ENCODE measurements at places on chromosomes 1 and 21. TPM values are rescaled to one million over a fixed set of nuclear protein-coding genes. Genes with fewer than 3 reads are reported as not detected.

GBP5 gene
- total RNA-seq = not detected

HTR6 gene
- not detected for total RNA-seq

TNFSF4 gene
- total RNA-seq = 0.23 TPM

CALML6 gene
- 2.1 TPM for total RNA-seq

ORC1 gene
- total RNA-seq = 17.6 TPM

- no peak overlapping the region for H3K27ac ChIP-seq
- DNase-seq = no peak
- no peaks in the 10 kb centered on the region for H3K27me3 ChIP-seq
- H3K36me3 ChIP-seq = no peaks in the 10 kb centered on the region
Observed at GRCh38 chr21:23471877-23472276, 2135.4 kb downstream of the MRPL39 start.

- H3K4me3 ChIP-seq = no peak overlapping the region
- no peak for DNase-seq
- no peaks in the 10 kb centered on the region for H3K27me3 ChIP-seq
- H3K27ac ChIP-seq = no peak overlapping the region
- H3K36me3 ChIP-seq = no peaks in the 10 kb centered on the region
- H3K4me1 ChIP-seq = peaks cover 27% of the 10 kb centered on the region
Observed at GRCh38 chr1:26690576-26691031, 5.2 kb upstream of the ARID1A start.

DNA sequence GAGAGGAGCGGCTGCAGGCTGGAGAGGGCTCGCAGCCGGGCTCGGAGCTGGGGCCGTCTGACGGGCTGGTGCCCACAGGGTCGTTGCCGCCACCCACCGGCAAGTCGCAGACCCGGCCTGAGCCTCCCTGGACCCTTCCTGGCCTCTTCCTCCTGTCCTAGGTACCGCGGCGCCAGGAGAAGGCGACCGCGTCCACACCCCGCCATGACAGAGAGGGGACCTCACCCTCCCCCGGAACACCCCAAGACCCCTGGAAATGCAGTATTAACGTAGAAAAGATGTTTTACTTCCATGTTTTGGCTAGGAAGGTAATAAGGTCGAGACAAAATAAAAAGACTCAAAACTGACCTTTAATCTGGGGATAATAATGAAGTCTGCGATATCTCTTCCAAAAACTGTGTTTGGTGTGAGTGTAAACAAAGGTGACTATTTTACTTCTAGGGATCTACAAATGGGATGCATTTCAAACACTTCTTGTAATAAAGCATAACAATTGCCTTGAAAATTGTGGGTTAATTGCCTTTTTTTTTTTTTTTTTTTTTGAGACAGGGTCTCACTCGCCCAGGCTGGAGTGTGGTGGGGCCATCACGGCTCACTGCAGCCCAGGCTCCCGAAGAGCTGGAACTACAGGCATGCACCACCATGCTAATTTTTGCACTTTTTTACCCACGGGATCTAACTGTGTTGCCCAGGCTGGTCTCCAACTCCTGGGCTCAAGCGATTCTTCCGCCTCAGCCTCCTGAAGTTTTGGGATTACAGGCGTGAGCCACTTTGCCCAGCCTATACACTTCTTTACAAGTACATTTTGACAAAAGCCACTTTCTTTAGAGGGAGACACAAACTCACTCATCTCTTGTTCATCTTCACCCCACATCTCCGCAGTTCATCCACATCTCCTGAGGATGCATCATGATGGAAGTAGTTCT lies 838 bp upstream of the RSRP1 start:
- peaks cover 23% of the 10 kb centered on the region for H3K36me3 ChIP-seq
- peaks cover 13% of the 10 kb centered on the region for H3K4me1 ChIP-seq
- peak overlapping the region; percentile 73 for H3K4me3 ChIP-seq

DNA sequence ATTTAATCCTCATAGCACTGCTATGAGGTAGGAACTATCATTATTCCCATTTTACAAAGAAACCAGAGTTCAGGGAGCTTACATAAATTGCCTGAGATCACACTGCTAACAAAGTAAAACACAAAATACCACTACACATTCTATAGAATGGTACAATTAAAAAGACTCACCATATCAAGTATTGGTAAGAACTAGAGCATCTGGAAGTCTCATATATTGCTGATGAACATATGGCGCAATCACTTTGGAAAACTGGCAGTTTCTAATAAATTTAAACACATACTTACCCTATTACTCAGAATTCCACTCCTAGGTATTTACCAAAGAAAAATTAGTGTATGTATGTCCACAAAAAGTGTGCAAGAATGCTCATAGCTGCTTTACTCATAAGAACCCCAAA lies 261.5 kb downstream of the RRAGC start:
- no peaks in the 10 kb centered on the region for H3K36me3 ChIP-seq
- peaks cover 76% of the 10 kb centered on the region for H3K27me3 ChIP-seq
- DNase-seq = no peak
- H3K4me1 ChIP-seq = no peaks in the 10 kb centered on the region

GRCh38 chr1:154697710-154698109 lies 89.7 kb upstream of the ADAR start:
- H3K4me3 ChIP-seq = no peak overlapping the region
- no peak overlapping the region for H3K27ac ChIP-seq
- H3K36me3 ChIP-seq = no peaks in the 10 kb centered on the region
- DNase-seq = no peak

DNA sequence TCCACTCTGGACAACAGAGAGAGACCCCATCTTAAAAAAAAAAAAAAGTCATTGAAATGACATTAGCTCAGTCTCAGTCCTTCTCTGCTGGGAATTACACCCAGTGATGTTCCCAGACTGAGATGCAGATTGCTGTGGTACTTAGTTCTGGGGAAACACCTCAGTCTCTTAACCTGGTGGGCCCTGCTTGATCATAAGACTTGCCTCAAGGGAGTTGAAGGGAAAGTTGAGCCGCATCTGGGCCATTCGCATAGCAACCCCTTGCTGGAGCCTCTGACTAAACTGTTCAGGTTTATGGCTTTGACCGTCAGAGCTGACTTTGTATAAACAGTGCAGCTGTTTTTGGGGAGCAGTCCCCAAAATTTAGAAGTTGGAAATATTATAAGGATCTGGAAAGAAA lies 13.4 kb downstream of the FCRL4 start:
- no peak overlapping the region for H3K27ac ChIP-seq
- no peak for DNase-seq
- H3K4me3 ChIP-seq = no peak overlapping the region
- no peaks in the 10 kb centered on the region for H3K4me1 ChIP-seq

DNA sequence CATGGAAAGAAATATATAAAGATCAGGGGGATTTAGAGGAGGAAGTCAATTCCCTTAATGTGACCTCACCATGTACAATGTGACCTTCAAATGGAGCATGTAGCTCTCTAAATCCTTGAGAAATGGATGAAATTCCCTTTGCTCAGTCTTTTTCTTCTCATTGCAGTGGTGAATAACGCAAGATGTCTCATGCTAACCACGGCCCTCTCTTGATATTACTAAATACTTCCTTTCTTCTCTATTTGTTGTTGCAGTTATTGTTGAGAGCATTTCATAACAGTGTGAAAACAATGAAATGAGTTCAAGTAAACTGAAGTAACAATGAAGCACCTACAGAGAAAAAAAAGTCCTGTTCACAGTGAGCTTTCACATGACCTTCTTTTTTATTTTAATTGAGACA lies 55.6 kb downstream of the ZNF281 start:
- peaks cover 19% of the 10 kb centered on the region for H3K4me1 ChIP-seq
- no peaks in the 10 kb centered on the region for H3K27me3 ChIP-seq
- DNase-seq = no peak
- no peaks in the 10 kb centered on the region for H3K36me3 ChIP-seq

DNA sequence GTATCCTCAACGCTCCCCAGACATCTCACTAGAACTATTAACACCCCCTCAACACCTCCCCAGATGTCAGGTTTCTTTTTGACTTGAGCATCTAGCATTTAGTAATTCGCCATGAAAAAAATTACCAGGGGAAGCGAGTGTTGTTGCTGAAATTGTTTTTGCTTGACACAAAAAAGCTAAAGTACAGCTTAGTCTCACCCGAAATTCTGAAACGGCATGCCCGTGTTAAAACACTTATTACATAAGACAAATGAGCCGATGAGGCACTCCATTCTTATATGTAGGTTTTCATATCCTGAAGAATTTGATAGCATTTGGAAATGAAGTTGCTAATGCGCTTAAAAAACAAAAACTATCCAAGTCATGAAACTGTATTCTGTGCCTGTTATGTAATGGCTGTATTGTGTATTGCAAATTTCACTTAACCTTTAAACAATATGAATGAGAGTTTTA lies 1.3 kb upstream of the NRIP1 start:
- peak overlapping the region; percentile 81 for H3K4me3 ChIP-seq
- peak overlapping the region; percentile 74 for H3K27ac ChIP-seq
- H3K36me3 ChIP-seq = no peaks in the 10 kb centered on the region
- peaks cover 27% of the 10 kb centered on the region for H3K4me1 ChIP-seq
- H3K27me3 ChIP-seq = no peaks in the 10 kb centered on the region

GRCh38 chr1:36560621-36561360 lies 78.1 kb upstream of the CSF3R start:
- no peak for DNase-seq
- H3K27ac ChIP-seq = no peak overlapping the region
- peaks cover 84% of the 10 kb centered on the region for H3K27me3 ChIP-seq
- H3K4me1 ChIP-seq = no peaks in the 10 kb centered on the region
- no peaks in the 10 kb centered on the region for H3K36me3 ChIP-seq

GRCh38 chr1:56092684-56093570 lies 486.4 kb downstream of the PLPP3 start:
- no peaks in the 10 kb centered on the region for H3K27me3 ChIP-seq
- H3K27ac ChIP-seq = no peak overlapping the region
- H3K36me3 ChIP-seq = no peaks in the 10 kb centered on the region
- DNase-seq = no peak
- no peak overlapping the region for H3K4me3 ChIP-seq

GRCh38 chr1:33180226-33180910 lies 1.5 kb downstream of the TRIM62 start:
- peaks cover 4% of the 10 kb centered on the region for H3K4me1 ChIP-seq
- no peaks in the 10 kb centered on the region for H3K27me3 ChIP-seq
- H3K27ac ChIP-seq = no peak overlapping the region
- H3K36me3 ChIP-seq = no peaks in the 10 kb centered on the region
- H3K4me3 ChIP-seq = peak overlapping the region; percentile 53

- DNase-seq = peak; percentile 85
- peaks cover 4% of the 10 kb centered on the region for H3K4me1 ChIP-seq
- no peak overlapping the region for H3K4me3 ChIP-seq
Observed at GRCh38 chr1:12040457-12041051, 21.3 kb downstream of the MIIP start.

DNA sequence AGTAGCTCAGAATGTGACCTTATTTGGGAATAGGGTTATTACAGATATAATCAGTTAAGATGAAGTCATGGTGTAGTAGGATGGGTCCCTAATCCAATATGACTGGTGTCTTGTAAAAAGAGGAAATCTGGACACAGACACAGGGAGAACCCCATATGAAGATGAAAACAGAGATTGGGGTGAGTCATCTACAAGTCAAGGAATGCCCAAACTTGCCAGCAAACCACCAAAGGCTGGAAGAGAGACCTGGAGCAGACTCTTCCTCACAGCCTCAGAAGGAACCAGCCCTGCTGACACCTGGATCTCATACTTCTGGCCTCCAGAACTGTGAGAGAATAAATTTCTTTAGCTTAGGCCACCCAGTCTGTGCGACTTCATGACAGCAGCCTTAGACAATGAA lies 29.9 kb downstream of the KRTAP19-8 start:
- no peaks in the 10 kb centered on the region for H3K4me1 ChIP-seq
- DNase-seq = no peak
- peaks cover 10% of the 10 kb centered on the region for H3K27me3 ChIP-seq
